Progenitor cell of endocrine pancreas (in vitro differentiated cells): ENCODE measurements at places on chromosomes 7 and 10.

DNA sequence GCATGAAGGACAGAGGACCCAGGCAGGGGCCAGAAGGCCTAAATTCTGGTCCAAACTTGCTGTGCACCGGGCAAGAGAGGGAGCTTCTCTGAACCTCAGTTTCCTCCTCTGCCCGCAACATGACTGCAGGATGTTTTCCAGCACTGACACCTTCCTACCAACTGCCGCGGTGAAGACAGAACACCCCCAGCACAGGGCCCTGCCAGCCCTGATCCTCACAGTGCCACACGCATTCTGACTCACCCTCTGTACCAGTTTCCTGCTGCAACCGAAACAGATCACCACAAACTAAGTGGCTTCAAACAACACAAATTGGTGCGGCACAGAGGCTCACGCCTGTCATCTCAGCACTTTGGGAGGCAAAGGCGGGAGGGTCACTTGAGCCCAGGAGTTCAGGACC, 18.1 kb downstream of the MAD1L1 start:
- no peak for DNase-seq

DNA sequence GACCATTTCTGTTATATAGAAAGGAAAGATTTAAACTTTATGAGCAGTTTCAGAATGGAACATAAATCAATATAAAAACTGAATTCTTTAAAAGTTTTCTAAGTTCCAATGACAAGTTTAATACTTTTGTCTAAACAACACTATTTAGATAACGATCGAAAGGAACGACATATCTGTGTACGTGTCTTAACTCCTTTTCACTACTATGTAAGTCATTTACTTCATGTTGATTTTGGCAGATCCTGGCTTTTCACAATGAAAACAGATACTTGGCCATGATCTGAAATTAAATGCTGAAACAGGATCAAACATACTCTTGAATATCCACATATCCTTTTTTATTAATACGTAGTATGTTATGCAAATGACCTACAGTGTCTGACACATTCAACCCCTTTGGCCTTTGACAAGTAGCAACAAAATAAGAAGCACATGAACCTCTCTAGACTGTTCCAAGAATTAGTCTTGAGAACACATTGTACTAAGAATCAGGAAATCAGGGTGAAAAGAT, 41.9 kb downstream of the RNLS start:
- no peak for DNase-seq

- DNase-seq = no peak
Observed at GRCh38 chr10:111429288-111430028, 352.6 kb downstream of the ADRA2A start.

GRCh38 chr7:30142710-30143109, 7.9 kb downstream of the MTURN start:
- no peak for DNase-seq

DNA sequence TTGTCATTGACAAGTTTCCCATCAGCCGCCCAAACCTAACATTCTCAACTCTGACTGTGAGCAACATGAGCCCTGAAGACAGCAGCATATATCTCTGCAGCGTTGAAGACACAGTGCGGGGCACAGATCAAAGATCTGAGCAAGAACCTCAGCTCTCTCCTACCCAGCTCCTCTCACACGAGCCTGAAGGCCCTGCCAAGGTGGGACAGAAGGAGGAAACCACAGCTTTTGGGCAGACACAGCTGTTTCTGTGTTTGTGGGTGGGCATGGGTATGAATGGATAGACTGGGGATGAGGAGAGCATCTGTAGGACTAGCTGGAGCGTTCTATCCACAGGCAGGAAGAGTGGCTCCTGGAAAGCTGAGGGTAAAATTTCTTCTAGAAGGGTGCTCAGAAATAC, 8.5 kb upstream of the PRSS1 start:
- DNase-seq = no peak

GRCh38 chr10:24698270-24698669, 25.4 kb downstream of the ARHGAP21 start:
- DNase-seq = no peak

DNA sequence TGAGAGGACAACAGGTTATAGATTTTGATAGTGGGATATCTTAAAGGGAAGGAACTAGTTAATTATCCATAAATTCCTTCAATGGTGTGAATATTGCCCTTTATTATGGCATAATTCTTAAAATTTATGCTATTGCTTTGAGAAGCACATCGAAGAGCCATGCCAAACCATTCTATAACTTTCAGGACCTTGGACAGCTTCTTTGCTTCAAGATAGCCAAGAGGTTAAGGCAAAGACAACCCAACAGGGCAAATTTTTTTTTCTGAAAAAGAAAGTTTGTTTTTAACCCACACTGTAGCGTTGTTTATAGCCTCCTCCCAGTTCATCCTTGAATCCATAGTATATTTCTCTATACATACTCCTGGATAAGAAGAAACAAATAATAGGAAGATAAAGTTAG, 103.2 kb downstream of the NRG3 start:
- no peak for DNase-seq

DNA sequence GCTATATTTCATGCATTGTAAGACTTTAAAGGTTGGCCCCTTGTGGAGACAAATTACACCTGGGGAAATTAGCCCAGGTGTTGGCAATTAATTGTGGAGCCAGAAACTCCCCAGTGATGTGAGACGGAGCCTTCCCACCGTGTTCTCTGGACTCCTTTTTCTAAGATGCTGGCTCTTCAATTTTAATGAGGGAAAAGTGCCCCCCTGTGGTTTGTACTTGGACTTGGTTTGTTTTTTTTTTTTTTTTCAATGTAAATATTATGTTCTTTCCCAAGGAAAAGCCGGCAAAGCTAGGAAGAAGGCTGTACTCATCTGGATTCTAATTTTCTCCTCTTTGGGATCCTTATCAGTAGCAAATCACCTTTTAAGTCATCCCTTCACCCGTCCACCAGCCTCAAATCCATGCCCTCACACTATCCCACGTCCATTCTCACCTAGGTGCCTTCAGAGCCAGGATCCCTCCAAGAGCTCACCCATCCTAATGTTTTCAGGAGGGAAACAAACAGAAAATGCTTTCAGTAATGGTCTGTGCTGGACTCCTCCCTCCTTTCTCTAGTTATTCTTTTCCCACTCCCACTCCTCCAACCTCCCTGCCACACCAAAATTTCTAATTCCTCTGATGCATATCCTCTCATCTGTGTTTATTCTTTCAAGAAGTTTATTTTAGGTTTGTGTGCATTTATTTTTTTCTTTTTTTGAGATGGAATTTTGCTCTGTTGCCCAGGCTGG, 20.4 kb upstream of the ST8SIA6 start:
- DNase-seq = no peak

GRCh38 chr7:90853205-90853604, 257.1 kb downstream of the CDK14 start:
- DNase-seq = no peak

DNA sequence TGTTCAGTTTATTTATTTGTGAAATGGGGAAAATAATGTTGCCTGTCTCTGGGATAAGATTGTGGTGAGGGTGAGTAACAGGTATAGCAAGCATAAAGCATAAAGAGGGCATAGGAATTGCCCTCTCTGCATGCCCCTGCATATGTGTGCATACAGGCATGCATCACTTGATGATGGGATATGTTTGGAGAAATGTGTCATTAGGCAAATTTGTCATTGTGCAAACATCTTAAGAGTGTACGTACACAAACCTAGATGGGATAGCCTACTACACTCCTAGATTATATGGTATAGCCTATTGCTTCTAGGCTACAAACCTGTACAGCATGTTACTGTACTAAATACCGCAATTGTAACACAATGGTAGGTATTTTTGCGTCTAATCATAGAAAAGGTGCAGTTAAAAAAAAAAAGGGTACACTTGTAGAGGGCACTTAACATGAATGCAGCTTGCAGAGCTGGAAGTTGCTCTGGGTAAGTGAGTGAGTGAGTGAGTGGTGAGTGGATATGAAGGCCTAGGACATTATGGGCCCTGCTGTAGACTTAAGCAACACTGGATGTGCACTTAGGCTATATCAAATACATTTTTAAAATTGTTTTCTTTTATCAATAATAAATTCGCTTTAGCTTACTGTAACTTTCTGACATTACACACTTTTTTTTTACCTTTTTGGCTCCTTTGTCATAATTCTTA, 386.5 kb upstream of the ANKRD30A start:
- no peak for DNase-seq

DNA sequence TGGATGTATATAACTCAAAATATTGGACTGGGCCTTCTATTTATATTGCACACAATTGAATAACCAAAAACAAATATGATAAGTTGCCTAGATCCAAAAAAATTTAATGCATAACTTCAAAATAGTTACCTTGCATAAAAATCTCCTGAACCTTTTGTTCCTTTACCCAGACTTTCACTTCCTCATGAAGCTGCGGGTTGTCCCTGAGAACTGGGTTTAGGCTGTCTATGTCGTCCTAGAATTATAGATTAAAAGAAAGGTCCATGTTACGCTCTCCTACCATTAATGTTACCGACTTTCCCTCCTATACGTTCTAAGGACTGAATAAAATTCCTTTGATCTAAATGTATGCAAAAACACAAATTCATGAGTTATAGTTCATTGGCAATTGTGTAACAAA, 86.6 kb downstream of the NRBF2 start:
- DNase-seq = no peak

- DNase-seq = no peak
Observed at GRCh38 chr7:41760293-41760692, 57.4 kb upstream of the INHBA start.

- no peak for DNase-seq
Observed at GRCh38 chr10:101781984-101782810, 1.0 kb downstream of the NPM3 start.

- peak; percentile 35 for DNase-seq
Observed at GRCh38 chr10:132418527-132419416, 21.8 kb downstream of the PWWP2B start.

DNA sequence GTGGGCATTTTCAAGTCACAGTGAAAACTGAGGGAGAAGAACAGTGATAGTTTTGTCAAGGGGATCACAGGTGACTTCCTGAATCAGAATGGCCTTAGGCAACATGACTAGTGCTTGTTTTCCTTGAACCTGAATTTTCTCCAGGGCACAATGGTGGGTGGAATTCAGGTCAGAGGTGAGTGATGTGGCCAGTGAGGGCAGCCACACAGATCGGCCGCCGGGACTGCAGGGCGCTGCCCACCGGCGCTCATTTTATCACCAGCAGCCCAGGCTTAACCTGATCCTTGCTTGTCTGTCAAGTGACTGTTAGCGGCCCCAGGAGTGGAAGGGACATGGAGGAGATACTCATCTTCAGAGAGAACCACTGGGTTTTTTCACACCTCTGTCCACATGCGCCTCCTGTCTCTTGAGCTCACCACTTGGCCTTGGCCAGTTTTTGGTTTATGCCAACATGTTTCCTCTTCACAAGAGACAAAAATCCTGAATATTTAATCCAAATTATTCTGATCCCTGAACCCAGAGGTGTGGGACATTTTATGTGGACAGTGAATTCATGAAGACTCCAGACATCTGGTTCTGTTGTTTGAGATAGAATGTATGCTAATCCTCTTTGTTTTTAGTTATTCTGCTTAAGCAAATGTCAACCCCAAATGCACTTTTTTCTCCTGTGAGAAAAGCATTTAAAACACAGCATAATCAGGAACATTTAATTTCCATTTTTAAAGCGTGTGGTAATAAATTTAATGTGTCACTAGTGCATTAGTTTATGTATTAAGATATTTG, 108.7 kb downstream of the DOCK1 start:
- DNase-seq = no peak

DNA sequence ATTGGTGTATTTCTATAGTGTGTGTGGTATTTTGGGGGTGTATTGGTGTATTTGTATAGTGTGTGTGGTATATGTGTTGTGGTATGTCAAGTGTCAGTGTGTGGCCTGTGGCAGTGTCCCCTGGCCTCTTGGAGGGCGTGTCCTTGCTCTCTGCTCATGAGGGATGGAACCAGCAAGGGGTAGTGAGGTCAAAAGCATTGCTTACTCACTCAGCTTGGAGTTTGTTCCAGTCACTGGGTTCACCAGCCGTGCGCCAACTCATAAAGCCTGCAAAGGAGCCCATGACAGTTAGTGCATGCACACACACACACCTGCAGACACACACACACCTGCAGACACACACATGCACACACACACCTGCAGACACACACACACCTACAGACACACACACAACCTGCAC, 4.3 kb upstream of the TRPV6 start:
- no peak for DNase-seq

DNA sequence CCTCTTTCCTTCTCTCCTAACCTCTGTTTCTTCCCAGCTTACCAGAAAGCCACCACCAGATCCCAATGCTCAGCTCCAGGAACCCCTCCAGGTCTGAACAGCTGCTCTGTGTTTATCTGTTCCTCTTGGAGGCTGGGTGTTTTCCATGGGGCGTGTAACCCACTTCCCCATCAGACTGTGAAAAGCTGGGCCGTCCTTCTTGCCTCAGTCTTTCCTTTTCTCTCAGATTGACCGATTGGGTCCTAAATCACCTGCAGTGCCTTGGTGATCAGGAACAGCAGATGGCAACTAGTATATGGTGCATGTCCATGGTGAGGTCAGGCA, 4.8 kb downstream of the SH3PXD2A start:
- DNase-seq = no peak

- no peak for DNase-seq
Observed at GRCh38 chr7:128783143-128783861, 7.7 kb upstream of the OPN1SW start.

DNA sequence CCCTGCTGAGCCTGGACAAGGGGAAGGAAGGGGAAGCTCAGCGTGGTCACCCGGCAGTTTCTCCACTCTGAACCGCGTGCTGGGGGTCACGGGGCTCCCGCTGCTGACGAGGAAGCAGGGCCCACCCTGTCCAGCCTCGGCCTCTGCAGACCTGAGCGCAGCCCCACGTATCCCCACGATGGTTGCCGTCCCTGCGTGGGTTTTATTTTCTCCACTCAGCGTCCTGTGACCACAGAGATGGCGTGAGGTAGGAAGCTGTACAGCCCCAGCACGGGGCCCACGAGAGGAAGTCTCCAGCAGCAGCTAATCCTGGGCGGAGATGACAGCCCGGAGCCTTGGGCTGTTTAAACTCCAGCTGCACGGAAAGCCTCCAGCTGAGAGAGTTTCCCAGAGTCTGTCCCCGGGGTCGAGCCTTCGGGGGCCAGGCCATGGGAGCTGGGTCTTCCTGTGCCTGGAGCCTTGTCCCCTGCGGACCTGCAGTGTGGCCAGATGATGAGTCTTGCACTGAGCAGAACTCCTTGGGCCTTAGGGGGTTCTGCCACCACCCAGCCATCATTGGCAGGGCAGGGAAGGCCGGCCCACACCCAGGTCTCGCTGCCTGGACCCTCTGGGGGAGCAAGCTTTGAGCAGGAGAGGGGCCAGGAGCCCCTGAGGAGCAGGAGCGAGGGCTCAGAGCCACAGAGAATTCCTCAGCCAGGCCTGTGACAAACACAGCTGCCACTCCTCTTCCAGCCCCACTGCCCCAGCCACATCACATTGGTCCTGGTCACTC, 72.8 kb upstream of the FAM20C start:
- DNase-seq = no peak

DNA sequence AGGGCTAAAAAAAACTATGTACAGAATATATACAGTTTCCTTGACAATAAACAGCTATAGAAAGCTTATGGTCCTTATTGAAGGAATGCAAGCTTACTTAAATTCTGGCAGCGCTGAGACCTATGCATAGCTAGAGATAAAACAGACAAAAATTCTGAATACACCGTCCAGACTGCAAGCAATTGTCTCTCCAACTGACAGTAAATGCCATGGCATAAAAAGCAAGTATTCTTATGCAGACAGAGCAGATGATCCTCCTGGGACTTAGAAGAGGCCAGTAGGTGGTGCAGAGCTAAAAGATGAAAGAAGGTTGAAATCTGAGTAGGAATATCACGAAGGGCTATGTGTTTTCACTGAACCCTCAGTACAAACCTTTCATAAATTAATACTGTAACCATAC, 157.0 kb upstream of the CACNA2D1 start:
- no peak for DNase-seq

- DNase-seq = no peak
Observed at GRCh38 chr7:69605070-69605469, 6.8 kb downstream of the AUTS2 start.
